ENCODE measurements at places on chromosomes 13 and 19. TPM values are rescaled to one million over a fixed set of nuclear protein-coding genes. Genes with fewer than 3 reads are reported as not detected.
A peak's percentile ranks its signal among the peaks of the same experiment; 100 is the strongest.

Gene C1QTNF9B
- polyA plus RNA-seq = 2.5 TPM

DNA sequence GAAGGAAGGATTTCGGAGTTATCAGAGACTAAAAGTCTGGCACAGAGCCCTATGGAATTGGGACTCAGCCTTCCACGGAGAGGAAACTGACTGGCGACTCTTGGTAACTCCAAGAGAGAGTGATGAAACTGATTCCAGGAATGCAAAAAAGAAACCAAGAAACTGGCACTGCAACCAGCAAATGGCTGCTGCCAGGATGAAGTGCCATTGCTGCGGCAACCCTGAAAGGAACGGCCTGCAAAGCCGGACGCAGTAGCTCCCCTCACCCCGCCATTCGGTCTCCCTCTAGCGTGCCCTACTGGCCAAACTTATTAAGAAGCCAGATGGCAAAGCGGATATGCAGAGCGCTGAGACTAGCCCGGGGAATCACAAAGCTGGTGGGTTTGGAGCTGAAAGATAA lies 236.0 kb downstream of the PCDH9 start:
- DNase-seq = peak; percentile 46

DNA sequence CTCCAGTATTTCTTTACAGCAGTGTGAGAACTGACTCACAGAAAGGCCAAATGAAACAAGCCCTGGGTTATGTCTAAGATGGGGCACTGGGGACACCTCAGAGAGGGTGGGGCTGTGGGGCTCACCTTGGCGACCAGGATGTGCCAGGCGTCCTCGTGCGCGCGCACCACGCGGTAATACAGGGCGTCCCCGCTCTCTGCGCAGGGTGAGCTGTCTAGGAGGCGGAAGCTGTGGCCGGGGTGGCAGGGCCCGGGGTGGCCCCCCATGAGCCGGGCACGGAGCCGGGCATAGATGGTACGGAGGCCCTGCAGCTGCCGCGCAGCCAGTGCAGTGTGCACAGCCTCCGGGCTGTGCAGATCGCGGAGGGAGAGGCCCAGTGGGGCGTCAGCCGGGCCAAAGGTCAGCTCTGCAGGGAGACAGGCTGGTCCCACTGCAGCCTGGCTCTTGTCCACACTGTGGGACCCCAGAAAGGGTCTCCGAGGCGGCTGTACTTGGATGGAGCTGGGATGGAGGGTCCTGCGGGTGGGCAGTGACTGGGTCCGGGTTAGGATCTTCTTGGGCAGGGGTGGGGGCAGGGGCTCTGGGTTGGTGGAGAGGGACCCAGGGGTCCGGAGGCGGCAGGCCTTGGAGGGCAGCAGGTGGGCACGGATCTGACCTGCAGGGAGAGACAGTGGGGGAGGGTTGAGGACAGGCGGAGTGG lies 3.4 kb downstream of the PEAK3 start:
- no peak for DNase-seq

DNA sequence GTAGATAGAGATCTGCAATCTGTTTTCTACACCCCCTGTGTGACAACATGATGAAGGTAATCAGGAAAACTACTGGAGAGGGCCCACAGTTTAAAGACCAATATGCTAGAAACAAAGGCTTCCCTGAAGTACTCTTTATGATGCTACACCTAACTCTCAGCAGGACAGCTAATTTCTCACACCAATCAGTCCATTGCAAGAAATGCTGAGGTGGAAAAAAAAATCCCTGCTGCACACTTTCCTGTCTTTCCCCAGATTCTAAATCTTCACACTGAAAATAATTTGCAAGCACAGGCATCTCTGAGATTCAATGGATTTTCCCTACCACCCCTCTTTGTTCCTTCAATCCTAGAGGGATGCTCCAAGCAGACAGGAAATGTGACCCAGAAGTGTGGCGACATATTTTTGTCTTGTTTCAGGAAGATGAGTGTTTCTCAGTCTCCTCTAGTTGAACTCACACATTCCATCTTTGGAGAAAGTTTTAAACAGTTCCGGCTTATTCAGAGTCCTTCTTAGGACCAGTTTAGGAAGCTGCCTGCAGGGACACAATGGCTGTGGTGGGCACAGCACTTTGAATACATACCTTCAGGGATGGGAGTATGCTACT lies 671.6 kb downstream of the DIAPH3 start:
- DNase-seq = no peak

GRCh38 chr19:7757358-7757757 lies 5.7 kb upstream of the CLEC4M start:
- DNase-seq = no peak

DNA sequence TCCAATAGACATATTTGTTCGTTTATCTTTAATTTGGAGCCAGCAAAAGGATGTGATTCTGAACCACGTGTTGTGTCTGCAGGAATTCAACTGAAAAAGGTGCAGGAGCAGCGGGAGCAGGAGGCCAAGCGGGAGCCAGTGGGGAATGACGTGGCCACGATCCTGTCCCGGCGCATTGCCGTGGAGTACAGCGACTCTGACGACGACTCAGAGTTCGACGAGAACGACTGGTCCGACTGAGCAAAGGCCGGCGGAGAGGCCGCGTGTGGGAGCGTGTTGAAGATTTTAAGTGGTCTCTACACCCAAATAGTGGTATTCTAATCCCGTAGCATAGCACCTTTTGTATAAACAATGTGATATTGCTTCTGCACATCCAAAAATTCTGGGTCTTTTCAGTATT lies 75.0 kb downstream of the GPR12 start:
- DNase-seq = no peak

Gene SSBP4
- 135 TPM for polyA plus RNA-seq

GRCh38 chr13:92251671-92252210 lies 853.3 kb downstream of the GPC5 start:
- DNase-seq = no peak

DNA sequence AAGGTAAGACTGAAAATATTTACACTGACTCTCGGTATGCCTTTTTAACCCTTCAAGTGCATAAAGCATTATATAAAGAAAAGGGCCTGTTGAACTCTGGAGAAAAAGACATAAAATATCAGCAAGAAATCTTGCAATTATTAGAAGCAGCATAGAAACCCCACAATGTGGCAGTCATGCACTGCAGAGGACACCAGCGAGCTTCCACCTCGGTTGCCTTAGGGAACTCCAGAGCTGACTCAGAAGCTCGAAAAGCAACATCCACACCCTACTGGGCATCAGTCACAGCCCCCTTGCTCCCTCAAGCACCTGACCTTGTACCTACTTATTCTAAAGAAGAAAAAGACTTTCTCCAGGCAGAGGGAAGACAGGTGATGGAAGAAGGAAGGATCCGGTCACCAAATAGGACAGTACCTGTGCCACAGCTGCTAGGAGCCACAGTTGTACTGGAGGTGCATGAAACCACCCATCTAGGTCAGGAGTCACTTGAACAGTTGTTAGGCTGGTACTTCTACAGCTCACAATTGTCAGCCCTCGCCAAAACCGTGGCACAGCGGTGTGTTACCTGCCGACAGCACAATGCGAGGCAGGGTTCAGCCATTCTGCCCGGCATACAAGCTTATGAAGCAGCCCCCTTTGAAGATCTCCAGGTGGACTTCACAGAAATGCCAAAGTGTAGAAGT lies 2.9 kb downstream of the ZNF816 start:
- no peak for DNase-seq

Gene C19orf38
- 3.7 TPM for polyA plus RNA-seq

- no peak for DNase-seq
Measured at GRCh38 chr19:16139752-16140151, 3.7 kb upstream of the HSH2D start.

DNA sequence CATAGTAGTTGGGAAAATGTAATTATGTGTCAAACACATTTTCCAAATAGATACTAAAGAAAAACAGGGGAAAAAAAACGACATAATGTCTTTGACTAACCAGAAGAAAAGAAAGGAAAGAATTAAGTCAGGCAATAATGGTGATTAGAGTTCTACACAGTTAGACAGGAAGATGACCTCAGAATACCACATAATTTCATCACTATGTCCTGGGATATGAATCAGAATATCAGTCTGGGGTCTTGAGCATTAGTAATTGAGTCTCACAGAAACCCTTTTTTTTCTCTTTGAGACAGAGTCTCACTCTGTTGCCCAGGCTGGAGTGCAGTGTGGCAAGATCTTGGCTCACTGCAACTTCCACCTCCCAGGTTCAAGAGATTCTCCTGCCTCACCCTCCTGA lies 503.4 kb downstream of the SLITRK1 start:
- no peak for DNase-seq

Gene RYR1
- 771 TPM for polyA plus RNA-seq

DNA sequence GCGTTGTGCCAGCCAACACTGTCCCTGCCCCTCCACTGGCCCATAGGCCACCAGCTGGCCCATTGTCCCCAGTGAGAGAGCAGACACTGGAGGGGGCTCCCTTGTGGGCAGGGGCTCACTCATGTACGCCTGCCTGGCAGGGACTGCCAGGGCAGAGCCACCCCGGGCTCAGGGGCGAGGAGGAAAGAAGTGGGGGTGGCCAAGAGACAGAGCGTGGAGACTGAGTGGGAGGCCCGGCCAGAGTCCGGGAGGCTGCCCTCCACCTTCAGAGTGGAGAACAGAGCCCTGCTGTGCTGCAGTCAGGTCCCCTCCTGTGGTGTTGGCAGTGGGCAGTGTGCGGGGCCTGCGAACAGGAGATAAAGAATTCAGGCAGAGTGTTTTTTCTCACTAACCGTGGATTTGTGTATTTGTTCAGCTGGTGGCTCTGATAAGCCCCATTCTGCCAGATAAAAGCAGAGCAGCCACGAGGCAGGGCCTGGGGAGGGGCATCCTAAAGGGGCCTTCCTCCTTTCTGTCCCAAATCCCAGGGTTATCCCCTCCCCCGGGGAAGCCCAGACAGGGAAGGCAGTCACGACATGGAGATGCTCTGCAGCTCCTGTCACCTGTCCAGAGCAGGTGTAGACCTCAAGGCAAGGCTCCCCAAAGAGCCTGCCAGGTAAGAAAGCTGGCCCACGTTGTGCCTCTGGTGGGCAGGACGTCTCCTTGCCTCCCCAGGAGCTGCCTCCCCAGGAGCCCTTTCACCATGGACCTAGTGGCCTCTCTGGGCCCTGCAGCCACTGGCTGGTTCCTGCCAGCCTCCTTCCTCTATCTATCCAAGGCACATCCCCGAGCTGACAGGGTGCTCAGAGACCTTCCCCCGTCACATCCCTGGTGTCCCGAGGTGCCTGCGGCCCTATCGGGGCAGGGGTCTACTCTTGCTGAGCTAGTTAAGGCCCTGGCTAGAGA lies 33.0 kb downstream of the LYL1 start:
- DNase-seq = no peak

Gene LILRA5
- polyA plus RNA-seq = 0.56 TPM

DNA sequence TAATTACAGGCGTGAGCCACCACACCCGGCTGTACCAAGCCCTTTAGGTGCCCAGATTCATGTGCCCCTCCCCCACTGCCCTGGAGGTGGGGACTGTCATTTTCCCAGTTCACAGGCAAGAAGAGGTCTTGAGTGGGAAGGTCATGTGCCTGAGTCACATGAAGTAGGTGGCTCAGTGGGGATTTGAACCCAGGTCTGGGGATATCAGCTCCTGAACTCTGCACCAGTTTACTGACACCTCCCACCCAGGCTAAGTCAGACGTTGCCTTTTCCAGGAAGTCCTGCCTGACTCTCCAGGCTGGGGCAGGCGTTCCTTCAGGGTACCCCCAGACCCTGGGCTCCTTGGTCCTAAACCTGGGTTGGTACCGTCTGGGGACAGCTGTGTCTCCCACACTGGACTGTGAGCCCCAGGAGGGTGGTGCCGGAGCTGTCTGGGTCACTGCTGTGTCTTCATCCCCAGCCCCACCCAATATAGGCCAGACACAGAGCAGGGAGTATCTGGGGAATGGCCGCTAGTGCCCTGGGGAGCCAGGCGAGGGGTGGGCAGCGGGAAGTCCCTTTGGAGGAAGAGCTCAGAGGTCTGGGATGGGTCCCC lies 8.6 kb downstream of the VASP start:
- no peak for DNase-seq

- DNase-seq = no peak
Measured at GRCh38 chr13:49421391-49421790, 22.5 kb downstream of the CAB39L start.

DNA sequence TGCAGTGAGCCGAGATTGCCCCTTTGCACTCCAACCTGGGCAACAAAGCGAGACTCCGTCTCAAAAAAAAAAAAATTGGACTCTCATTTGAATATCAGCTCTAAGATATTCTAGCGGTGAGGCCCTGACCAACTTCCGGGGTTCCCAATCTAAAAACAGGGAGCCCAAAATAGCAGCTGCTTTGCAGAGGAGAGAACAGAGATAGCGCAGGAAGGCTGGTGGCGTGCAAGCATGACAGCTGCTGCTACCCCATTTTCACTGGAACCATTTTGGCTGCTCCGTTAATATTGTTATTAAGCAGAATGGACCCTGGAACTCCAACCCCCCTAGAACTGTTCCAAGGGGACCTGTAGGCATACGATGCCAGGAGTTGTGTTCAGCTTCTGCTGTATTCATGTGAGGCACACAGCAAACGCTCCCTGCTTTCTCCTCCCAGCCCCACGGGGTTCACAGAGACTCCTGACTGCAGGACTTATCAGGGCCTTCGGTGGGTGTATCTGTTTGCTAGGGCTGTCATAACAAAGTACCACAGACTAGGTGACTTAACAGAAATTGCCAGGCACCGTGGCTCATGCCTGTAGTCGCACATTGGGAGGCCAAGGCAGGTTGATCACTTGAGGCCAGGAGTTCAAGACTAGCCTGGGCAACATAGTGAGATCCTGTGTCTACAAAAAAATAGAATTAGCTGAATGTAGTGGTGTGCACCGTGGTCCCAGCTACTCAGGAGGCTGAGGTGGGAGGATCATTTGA lies 11.5 kb downstream of the STXBP2 start:
- DNase-seq = no peak

- no peak for DNase-seq
Measured at GRCh38 chr13:41458761-41459431, 1.5 kb downstream of the RGCC start.
